ENCODE measurements at places on chromosomes 1 and 21.

GRCh38 chr1:37477198-37477931 is 3.0 kb downstream of the ZC3H12A start:
- peak; percentile 86 for DNase-seq

GRCh38 chr1:53766194-53766742 is 27.3 kb upstream of the GLIS1 start:
- no peak for DNase-seq

- DNase-seq: peak; percentile 7
Measured at GRCh38 chr1:94621395-94621794, 79.8 kb upstream of the F3 start.

GRCh38 chr1:206803221-206803730 is 31.0 kb upstream of the IL10 start:
- DNase-seq: no peak

- DNase-seq: no peak
Measured at GRCh38 chr1:113027007-113027406, 46.0 kb upstream of the LRIG2 start.

GRCh38 chr1:2130871-2131289 is 63.7 kb downstream of the FAAP20 start:
- DNase-seq: no peak

DNA sequence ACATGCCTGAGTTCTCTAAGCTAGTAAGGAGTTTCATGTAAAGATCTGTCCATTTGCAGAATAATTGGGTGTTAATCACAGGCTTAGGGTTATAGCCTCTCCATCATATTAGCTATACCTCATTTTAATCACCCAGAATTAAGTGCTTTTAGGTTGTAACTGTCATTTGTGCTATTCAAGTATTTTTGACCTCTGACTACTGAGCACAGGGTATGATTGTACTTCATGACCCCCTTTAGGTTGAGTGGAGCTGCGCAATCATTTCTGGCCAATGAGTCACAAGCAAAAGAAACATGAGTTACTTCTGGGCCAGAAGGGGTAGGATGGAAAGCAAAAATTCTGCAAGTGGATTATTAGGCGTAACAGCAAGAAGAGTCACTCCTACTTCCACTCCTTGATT is 8.4 kb upstream of the SNX7 start:
- DNase-seq: no peak

- DNase-seq: no peak
Measured at GRCh38 chr1:234558330-234558836, 51.6 kb downstream of the IRF2BP2 start.

DNA sequence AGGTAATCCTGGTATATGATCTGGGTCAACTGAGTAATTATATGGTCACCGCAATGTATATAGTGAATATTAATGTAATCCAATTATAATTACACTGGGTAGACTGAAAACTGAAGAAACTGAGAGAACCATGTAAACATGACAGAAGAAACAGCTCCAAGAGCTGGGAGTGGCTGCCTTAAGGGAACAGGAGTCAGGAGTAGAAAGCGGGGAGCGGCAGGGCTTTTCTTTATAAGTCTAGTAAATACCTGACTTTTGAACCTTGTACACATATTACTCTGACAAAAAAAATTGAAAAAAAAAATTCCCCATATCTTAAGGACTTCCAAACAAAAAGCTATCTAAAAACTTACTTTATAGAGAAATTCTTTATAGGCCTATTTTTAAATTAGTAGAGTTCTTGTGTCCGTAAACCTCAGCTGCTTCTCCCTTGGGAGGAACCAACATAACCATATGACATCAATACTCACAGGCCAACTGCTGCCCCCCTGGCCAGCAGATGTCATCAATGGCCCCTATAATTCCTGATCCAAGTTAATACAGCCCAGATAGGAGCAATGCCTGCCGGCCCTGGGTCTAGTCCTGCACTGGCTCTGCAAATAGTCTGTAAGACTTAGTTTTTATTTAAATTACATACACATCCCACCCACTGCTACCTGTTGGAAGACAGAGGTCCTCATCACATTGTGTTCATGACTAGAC is 33.8 kb downstream of the THAP3 start:
- no peak for DNase-seq

- no peak for DNase-seq
Measured at GRCh38 chr1:9174243-9174642, 45.3 kb upstream of the GPR157 start.

DNA sequence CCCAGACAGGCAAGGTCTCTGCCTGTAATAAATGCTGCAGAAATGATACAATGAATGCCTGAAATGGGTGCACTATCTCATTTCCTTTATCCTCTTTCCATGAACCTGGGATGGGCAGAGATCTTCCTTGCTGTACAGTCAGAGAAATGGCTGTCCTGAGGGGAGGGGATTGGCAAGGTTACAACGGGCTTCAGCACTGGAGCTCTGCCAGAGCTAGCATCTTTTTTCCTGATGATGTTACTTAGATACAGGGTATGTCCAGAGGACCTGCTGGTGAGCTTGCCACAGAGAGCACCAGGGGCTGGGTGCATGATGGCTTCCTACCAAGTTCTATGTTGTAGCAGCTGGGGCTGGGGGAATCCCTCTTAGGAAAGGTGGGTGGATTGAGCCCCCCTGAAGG is 115.1 kb downstream of the PLXNA2 start:
- DNase-seq: no peak

- no peak for DNase-seq
Measured at GRCh38 chr1:21311016-21311415, 20.8 kb upstream of the ECE1 start.

DNA sequence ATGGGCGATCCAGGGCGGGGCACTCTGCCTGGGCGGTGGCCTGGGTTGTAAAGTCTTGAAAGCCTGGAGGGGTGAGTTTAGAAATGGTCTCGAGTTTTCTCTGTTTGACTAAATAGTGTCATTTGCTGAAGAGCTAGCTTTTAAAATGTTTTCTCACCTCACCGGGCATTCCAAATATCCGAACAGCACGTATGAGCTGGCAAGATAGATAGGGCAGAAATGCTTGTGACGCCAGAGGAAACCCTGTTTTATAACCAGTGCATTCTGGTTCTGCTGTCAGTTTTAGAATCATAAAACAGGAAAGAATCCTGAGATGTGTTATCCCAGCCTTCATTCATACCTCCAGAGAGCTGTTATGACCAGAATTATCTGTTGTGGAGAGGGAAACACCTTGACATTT is 725 bp downstream of the RTCA start:
- no peak for DNase-seq

DNA sequence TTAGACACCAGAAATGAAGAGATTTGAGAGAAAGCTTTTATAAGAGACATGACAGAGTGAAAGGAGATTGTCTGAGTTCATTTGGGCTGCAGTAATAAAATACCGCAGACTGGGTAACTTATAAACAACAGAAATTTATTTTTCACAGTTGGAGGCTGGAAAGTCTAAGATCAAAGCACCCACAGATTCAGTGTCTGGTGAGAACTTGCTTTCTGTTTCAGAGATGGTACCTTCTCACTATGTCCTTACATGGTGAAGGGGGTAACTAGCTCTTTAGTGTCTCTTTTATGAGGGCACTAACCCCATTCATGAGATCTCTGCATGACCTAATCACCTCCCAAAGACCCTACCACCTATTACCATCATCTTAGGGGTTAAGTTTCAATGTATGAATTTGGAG is 30.9 kb upstream of the FCRL4 start:
- no peak for DNase-seq

GRCh38 chr1:221712776-221713431 is 29.0 kb downstream of the DUSP10 start:
- peak; percentile 77 for DNase-seq

GRCh38 chr1:206772243-206772937 is at the start of gene IL10:
TSS of gene IL10 (minus strand) at chr1:206772494. CDS start at chr1:206772435, 59 bp downstream.
- peak; percentile 76 for DNase-seq

GRCh38 chr1:106027871-106028270 is 1028.6 kb upstream of the PRMT6 start:
- no peak for DNase-seq

- DNase-seq: no peak
Measured at GRCh38 chr21:45859041-45859761, 122.4 kb upstream of the COL6A1 start.

Measured in NK-92 treated with Interleukin-12 subunit alpha and Interleukin-12 subunit beta, amount 100 ng/mL, for 24 hours (cell line).